Epithelial cell of prostate (primary cell): ENCODE measurements at places on chromosomes 5 and 9.

DNA sequence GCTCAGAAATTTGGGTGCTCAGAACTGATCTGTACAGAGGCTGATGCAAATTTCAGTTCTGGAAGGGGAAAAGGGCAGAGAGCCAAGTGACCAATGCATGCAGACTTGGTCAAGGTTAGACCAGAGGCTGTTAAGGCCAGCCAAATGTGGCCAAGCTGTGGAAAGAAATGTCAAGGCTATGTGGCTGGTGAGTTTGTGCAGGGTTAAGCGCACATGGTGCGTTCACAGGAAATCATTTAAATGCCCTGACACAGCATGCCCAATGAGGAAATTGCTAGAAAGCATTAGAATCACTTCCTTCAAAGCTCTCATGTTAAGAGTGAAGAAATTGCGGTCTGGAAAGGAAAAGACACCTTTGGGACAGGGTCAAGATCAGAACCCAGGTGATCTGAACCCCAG, 58.0 kb downstream of the PTPN3 start:
- DNase-seq = no peak

DNA sequence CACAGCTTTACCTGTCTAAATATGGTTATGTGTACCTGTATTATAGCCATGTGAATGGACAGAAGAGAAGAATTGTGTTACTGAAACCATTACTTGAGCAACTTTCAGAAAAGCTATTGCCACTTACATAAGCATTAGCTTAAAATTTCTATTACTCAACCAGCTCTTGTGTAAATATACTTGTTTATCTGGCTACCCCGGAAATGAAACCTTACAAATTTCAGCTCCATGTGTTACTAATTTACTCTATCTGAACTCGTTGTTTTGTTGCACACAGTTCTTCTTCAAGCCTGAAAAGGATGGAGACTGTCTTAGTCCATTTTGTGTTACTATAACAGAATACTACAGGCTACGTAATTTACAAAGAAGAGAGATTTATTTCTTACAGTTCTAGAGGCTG, 22.5 kb upstream of the ADAMTSL1 start:
- DNase-seq = no peak

DNA sequence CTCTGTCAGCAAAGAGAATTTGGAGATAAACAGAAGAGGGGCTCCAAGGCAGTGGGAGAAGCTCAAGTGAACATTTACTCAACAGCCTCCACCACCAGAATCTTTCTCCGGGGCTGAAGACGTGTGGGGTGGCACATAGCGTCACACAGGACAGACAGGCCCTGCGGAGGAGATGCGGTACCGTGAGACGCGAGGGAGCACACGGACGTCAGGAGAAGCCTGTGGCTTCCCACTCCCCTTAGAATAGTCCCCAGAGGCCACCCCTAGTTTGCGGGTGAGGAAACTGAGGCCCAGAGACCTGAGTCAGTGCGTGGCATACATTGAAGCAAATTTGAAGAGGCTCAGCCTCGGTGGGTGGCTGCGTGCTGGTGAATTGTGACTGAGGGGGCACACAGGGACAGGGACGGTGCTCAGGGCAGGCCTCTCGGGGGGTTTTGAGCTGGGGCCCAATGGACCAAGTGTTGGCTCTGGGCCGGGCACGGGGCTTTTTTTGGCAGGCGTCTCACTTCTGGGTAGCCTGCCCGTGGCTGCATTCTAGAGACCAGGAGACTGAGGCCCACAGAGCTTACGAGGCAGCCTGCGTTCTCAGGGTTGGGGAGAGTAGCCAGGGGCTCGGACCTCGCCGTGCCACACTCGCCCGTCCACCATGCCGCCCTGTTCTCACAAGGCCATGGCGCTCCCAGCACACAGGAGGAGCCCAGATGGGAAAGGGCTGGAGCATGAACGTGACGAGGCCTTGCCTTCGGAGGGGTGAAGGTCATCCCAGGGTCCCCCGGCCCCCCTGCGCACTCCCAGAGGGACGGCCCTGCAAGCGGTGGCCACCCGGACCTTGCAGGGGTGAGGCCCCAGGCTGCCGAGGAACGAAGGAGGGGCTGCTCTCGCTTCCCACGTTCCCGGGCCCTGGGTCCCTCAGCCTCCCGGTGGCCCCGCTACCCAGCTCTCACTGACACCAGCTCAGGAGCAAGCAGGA, 220.6 kb downstream of the C9orf50 start:
- no peak for DNase-seq

DNA sequence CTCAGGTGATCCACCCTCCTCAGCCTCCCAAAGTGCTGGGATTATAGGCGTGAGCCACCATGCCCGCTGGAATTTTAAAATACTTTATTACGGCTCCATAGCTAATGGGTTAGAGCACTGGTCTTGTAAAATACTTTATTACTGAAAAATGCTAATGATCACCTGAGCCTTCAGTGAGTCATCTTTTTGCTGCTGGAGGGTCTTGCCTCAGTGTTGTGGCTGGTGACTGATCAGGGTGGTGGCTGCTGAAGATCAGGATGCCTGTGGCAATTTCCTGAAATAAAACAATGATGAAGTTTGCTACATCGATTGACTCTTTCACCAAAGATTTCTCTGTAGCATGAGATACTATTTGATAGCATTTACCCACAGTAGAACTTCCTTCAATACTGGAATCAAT, 26.0 kb upstream of the GNE start:
- DNase-seq = peak; percentile 39

- no peak for DNase-seq
Measured at GRCh38 chr5:28430565-28431178, 1392.3 kb upstream of the CDH9 start.

GRCh38 chr5:66361070-66361469, 217.0 kb downstream of the SREK1 start:
- no peak for DNase-seq

- DNase-seq = no peak
Measured at GRCh38 chr5:53403291-53403690, 77.1 kb upstream of the FST start.

DNA sequence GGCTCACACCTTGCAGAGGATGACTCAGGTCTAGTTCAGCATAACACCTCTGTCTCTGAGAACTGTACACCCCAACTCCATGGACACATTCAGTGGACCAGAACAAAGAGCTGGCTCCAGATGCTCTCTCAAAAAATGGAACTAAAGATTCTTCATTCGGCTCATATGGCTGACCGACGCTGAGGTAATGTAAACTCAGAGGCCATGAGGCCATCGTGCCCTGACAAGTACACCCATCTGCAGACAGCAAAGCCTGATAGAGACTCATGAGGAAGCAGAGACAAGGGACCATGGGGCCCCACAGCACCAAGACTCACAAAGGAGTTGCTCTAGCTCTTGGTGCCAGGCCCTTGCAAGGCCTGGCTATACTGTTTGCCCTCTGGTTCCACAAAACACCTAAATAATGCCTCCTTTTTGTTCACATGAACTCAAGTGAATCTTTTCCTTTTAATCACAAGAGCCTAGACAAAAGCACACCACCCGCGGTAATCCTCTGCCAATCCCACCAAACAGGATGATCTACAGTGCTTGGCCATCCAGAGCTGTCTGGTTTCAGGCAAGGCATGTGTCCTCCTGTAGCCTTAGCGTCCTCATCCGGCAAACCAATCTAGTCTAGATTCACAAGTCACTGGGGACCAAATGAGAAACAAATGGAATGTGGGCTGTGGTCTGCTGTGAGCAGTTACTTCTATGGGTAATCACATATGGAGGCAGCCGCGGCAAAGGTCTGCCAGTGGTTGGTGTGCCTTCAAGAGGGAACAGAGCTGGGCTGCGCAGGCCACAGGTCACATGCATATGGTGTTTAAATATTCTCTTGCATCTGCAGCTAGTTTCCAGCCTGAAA, 22.7 kb downstream of the MED27 start:
- DNase-seq = no peak

- no peak for DNase-seq
Measured at GRCh38 chr5:20956134-20956533, 968.1 kb upstream of the CDH18 start.

DNA sequence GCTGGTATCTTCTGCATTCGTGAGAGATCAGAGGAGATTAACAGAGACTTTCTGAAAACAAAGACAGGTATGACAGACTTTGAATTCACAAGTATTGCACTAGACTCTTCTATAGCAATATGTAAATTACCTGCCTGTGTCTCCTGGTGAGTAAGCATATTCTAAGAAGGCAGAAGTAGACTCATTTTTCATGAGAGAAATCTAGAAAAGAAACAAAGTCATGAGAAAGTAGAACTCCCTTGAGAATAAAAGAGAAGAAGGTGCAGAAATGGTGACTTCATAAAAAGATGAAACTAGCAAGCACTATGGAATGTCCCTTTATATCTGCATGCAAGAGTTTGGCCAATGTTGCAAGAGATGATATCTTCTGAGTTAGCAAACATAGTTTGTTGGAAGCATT, 419.8 kb downstream of the DMRT2 start:
- DNase-seq = no peak

- DNase-seq = no peak
Measured at GRCh38 chr5:91464886-91465646, 81.9 kb upstream of the ARRDC3 start.

GRCh38 chr9:109328978-109329637, 8.2 kb upstream of the EPB41L4B start:
- peak; percentile 96 for DNase-seq

- DNase-seq = no peak
Measured at GRCh38 chr9:34145165-34145564, 18.7 kb upstream of the DCAF12 start.

DNA sequence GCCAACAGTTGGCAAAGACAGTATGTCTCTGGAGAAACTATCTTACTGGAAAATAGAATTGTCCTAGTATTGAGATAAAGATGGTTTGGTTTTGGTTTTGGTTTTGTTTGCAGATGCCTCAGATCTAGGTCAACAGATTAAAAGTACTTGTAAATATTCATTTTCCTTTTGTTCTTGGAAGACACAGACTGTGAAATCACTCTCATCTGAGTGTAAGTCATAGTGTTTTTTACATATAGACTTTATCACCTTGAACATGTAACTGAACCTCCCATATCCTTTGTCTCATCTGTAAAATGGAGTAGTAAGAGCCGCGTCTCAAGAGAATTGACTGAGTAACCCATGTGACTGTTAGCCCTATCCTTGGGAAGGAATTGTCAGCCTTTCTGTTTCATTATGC, 34.3 kb downstream of the MAP3K1 start:
- no peak for DNase-seq

DNA sequence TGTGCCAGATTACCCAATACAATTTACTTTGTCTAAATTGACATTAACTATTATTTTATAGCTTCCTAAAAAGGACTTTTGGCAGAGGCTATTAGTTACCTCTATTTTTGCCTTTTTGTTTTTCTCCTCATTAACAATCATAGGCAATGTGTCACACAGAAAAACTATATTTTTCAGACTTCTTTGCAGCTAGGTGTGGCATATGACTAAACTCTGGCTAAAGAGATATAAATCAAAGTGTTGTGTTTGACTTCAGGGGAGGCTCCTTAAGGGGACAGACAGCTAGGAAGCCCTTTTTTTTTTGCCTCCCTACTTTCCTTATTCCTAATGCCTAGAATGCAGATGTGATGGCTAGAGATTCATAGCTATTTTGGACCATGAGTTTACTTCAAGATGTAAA, 19.7 kb upstream of the GCNT4 start:
- no peak for DNase-seq

DNA sequence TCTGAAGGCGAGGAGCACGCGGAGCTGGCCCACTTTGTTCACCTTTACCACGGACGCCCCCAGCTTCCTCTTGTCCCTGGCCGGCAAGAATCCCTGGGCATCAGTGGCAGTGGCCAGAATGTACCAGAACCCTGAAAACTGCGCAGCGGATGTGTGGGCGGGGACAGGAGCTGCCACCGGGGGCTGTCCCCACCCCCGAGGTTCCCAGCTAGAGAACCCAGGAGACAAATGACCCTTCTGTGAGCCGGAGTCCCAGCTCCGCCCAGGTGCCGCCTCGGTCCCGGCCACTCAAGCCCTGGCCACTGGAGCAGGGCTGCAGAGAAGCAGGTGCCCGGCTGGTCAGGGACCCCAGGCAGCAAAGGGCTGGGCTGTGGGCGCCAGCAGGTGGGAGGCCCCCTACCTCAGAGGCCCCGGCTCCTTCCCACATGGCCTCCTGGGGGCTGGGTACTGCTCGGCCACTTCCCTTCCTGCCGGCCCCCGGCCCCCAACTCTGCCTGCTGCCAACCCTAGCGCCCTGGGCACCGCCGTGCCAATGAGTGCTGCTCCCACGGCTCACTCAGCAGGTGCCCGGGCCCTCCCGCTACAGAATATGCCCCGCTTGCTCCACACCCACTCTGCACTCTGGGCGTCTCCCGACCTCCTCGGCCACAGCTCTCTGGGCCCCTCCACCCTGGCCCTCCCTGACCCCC, 713 bp downstream of the LCN10 start:
- no peak for DNase-seq

GRCh38 chr5:68780299-68780955, 313.4 kb upstream of the SLC30A5 start:
- DNase-seq = no peak

DNA sequence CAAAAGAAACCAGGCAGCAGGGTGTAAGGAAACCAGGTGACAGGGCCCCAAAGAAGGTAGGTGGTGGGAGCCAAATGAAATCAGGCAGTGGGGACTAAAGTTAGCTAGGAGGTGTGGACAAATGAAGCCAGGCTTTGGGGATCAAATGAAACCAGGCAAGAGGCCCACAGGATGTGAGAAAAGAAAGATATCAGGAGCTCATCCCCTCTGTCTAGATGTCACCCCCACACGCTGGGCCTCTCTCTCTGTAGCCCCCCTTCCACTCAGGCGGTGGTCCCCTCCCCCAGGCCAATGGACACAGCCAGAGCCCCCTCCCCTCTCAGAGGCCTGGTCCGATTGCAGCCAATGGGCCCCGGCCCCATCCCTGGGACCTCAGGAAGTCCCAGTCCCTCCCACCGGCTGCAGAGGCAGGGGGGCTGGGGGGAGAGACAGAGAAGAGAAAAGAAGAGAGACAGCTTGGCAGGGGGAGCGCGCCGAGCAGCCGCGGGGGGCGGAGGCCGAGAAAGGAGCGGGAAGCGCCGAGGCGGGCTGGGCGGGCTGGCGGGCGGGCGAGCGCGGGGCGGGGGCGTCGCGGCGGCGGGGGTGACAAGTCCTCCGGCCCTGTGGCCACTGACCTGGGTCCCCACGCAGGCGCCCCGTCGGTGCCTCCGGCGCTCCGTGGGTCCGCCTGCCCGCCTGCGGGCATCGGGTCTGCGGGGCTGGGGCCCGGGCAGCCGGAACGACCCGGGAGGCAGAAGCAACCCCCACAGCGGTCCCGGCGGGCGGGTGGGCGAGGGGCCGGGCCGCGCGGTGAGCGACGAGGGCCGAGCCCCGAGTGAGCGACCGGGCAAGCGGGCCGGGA, 11.9 kb downstream of the CNTFR start:
- DNase-seq = no peak

DNA sequence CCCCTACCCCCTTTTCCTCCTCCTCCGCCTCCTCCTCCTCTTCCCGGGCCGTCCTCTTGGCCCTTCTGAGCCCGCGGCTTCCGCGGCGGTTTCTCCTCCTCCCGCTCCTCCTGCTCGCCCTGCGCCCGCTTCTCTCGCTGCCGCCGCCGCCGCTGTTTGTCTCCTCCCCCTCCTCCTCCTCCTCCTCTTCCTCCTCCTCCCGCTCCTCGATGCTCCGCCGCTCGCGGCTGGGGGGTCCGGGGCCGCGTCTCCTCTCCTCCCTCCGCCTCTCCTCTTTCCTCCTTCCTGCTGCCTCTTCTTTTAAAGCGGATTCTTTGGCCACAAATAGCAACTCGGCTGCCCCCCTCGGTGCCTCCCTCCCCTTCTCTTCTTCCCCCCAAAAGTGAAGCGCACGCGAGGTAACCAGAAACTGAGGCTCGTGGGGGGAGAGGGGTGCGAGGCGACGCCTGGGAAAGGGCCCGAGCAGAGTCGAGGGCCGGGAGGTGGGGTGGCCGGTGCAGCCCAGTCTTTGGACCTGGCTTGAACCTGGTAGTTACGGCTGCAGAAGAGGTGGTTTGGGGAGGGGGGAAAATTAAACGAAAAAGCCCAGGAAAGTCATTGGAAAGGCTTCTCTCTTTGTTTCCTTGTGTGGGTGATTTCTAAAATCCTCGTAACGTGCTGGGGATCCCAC, 1058.5 kb upstream of the DMAC1 start:
- no peak for DNase-seq
